GM19239 (cell line): ENCODE measurements at places on chromosomes 7 and 10.

GRCh38 chr10:60236869-60237524 is 152.7 kb downstream of the ANK3 start:
- peak; percentile 43 for DNase-seq

DNA sequence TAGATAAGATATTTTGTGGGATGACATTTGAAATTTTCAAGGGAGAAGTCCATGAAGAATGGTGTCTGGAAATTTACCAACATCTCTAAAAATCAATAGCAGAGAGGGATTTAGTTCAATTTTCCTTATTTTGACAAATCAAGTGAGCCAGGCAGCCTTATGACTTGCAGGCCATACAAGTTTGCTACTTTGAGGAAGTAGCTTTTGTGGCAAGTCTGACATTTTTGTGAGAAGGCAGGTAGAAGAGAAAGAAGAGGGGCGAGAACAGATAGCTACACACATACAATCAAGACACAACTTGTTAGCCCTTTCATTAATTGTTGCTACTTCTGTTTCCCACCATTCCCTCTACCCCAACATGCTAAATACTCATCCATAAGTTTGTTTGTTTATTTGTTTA is 74.5 kb upstream of the OIT3 start:
- DNase-seq = no peak

DNA sequence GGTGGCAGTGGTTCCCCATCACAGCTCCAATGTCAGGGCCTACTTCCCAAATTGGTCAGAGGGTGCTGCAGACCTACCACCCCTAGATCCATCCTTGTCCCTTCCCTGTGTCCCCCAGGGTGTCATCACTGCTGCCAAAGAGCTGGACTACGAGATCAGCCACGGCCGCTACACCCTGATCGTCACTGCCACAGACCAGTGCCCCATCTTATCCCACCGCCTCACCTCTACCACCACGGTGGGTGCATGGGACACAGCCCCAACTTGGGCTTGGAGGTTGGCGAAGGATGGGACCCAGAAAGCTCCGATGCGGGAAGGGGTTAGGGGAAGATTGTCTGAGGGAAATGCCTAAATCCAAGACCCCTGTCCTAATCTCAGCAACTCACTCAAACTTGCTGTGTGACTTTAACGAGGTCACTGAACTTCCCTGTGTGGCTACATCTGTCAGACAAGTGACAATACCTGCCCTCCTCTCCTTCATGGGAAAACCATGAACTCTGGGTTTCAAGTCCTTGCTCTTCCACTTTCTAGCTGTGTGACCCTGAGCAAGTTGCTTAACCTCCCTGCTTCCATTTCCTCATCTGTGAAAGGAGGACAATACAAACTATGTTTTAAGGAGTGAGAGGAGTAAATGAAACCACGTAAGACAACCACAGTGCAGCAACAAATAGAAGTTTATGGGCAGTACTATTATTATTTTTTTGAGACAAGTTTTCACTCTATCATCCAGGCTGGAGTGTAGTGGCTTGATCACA is 4.9 kb upstream of the VSIR start:
- DNase-seq = no peak

DNA sequence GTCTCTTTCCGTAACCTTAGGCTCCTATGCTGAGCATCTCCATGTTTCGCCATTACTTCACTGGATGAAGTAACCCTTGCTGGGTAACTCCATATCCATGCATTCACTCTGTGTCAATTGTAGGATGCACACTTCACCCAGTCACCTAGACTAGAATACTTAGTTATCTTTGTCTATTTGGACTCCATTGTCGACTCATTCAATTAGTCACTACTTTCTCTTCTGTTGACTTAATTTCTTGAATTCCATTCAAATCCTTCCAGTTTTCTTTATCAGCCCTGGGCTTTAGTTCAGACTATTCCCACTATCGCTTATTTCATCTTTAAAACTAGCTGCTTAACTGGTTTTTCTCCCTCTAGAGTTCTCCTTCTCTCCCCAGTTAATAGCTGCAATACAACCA is 111.3 kb upstream of the TNS3 start:
- no peak for DNase-seq

DNA sequence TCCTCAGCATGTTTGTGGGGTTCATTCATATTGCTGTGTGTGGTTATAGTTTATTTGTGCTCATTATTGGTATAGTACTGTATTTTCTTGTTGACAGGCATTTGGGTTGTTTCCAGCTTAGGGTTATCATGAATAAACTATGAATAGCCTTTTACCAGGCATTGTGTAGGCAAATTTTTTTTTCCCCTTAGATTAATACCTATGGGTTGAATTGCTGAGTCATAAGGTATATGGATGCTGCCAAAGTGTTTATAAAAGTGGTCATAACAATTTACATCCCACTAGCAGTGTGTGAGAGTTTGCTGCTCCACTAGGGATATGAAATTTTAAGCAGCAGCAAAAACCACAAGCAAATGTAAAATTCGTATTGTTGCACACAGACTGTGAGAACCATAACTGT is 175.0 kb downstream of the PLPP4 start:
- no peak for DNase-seq

- DNase-seq = no peak
These were observed 80.2 kb downstream of the VWDE start for GRCh38 chr7:12323415-12323814.

DNA sequence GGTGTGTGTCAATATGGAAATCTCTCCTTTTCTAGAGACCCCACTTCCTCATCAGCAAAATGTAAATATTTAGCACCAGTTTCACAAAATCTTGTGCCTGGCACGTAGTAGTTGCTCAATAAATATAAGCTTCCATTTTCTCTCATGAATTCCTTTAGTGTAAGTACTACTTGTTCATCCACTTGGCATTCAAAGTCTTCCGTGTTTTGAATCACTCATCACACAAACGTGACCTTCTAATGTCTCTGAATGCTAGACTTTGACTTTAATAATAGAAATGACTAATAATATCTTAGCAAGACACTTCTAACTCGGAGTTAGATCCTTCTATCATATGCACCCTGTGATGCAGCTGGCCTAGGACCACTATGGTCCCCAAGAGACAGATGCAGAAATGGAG is 168.7 kb upstream of the ZNF32 start:
- DNase-seq = no peak

DNA sequence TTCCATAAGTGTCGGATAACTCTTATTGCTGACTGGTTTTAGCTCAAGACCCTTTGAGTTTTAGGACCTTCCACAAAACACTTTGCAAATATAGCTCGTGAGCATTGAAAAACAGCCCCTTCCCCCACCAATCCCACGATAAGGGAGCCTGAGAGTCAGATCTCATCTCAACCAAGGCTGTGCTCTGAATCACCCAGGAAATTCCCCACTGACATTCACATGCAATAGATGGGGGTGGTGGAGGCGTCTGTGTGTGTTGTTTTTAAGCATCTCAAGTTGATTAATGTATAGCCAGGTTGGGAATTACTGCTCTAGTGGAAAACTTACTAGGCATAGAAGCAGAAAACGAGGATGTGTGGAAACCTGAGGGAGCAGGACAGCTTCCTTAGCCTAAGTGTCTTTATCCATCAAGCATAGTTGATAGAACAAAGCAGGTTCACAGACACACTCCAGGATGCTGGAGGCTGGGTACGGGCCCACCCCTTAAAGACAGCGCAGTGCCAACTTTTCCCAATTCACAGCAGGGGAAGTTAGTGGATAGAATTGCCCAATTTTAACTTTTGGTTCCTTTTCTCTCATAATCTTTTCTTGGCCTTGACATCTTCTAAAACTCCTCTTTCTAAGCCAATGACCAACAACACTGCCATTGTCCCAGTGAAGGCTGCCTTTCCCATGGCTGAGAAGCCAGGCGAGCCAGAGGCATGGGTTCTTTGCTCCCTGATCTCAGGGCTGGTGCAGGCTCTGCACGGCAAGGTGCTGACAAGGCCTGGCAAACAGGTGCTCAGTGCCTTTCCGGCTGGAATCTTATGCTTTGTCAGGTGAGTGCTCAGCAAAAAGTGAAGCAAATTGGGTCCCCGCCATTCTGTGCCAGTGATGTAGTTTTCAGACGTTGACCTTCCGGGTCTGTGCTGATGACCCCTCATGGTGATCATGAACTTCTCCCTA is 98.5 kb upstream of the INSIG1 start:
- DNase-seq = no peak

GRCh38 chr10:86756511-86757112 is at the start of gene BMPR1A:
BMPR1A (plus strand) TSS chr10:86756619; CDS start chr10:86876019, 119,400 bp downstream.
- no peak for DNase-seq

DNA sequence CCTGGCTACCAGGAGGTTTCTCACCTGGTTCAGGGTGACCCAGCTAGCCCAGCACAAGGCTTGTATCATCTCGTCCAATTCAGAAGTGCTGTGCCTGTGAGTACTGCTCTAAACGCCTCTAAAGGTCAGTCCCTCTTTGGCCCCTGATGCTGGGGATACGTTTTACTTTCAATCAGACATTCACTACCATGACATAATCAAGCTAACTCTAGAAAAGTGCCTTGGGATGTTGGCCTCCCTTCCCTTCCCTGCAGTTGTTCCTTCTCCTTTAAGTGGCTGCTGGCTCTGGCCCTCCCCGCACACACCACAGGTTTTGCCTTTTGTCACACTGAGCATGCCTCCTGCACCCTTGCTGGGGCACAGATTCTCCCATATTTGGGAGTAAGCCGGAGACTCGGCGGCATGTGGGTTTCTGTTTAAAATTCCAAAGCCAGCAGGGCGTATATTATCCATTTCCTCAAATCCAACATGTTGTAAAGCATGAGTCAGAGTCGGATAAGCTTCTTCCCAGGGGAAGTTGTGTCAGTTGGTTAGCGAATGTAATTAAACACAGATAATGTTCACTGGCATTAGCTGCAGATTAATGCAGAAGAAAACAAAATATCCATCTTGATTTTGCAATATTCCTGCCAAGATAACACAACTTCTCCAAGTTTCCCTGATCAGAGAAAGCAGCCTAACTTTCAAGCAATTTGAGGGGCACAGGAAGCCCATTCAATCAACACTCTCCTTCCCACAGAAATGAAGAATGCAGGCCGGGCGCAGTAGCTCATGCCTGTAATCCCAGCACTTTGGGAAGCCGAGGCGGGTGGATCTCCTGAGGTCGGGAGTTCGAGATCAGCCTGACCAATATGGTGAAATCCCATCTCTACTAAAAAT is 31.8 kb upstream of the VCL start:
- DNase-seq = no peak

DNA sequence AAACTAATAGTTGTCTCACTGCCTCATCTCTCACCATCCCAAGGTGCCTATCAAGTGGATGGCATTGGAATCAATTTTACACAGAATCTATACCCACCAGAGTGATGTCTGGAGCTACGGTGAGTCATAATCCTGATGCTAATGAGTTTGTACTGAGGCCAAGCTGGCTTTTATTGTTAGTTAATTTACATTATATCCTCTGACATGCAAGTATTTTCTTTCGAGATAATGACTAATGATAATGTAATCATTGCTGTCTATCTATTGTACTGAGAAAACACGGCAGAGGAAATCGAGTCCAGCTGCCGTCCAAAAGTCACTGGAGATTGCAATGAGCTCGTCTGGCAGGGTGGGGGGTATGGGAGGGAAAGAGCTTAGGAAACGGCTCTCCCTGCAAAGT is 172.4 kb upstream of the LANCL2 start:
- no peak for DNase-seq

DNA sequence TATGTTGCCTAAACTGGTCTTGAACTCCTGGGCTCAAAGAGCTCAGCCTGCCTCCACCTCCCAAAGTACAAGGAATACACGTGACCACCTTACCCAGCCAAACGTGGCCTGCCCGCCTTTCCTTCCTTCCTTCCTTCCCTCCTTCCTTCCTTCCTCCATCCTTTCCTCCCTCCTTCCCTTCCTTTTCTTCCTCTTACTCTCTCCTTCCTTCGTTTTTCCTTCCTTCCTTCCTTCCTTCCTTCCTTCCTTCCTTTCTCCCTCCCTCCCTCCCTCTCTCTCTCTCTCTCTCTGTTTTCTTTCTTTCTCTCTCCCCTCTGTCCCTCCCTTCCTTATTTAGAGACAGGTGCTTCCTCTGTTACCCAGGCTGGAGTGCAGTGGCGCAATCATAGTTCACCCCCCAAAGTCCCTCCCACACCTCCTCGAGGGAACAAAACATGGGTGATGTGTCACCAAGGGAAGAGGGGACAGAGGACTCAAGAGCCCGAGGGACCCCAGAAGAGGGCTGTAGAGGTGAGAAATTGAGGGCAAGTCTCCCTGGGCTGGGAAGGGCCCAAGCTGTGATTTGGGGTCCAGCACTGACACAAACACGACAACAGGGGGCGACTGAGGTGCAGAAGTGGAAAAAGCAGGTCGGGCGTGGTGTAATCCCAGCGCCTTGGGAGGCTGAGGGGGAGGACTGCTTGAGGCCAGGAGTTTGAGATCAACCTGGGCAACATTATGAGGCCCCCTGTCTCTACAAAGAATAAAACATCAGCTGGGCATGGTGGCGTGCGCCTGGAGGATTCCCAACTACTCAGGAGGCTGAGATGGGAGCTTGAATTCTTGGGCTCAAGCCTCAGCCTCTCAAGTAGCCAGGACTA is 28.1 kb downstream of the EPHB4 start:
- no peak for DNase-seq

DNA sequence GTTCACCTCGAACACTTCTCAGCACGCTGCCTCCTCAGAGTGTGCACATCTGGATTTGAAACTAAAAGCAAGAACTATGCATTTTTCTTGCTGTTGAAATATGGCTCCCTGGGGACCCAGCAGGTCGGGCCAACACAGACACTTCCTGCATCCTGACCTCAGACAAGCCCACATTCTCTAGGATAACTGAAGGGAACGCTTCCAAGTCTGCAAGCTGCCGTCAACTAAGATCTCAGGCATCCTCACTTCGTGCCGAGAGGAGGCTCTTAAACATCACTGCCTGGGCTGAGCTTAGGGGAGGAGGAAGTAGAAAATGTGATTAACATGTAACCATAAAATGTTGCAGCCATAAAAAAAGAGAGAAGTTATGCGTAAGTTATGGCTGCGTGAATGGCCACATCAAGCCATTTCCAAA is 65.5 kb downstream of the PYROXD2 start:
- peak; percentile 17 for DNase-seq

GRCh38 chr10:70778267-70778924 is 6.8 kb downstream of the TBATA start:
- no peak for DNase-seq

DNA sequence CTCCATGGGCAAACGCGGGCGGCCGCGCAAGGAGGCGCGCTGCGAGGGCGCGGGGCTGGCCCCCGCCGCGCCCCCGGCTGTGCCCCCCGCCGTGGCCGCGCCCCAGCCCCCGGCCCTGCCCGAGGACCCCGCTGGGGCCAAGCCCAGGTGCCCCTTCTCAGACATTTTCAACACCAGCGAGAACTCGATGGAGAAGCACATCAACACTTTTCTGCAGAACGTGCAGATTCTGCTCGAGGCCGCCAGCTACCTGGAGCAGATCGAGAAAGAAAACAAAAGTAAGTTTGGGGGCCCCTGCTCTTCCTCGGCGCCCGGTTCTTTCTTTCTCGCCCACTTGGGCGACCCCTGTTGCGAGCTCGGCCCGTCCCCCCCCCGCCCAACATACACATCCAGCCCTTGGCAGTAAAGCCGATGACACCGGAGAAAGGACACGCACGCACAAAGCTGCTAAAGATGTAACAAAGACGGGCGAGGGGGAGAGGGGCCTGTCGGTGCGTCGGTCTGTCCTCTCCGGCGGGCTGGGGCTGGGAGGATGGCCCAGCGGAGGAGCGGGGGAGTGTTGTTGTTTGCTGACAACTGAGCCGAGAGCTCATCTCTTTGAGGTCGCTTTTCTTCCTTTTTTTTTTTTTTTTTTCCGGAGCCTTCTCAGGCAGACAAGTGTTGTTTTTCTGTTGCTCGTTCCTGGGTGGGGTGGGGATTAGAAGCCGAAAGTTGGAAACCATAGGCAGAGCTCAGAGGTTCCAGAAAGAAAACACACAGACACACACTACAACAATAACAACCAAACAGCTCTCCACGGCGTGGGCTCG is 604 bp downstream of the MXI1 start:
- DNase-seq = no peak
